ENCODE measurements at places on chromosomes 1 and 21. TPM values are rescaled to one million over a fixed set of nuclear protein-coding genes. Genes with fewer than 3 reads are reported as not detected.

DNA sequence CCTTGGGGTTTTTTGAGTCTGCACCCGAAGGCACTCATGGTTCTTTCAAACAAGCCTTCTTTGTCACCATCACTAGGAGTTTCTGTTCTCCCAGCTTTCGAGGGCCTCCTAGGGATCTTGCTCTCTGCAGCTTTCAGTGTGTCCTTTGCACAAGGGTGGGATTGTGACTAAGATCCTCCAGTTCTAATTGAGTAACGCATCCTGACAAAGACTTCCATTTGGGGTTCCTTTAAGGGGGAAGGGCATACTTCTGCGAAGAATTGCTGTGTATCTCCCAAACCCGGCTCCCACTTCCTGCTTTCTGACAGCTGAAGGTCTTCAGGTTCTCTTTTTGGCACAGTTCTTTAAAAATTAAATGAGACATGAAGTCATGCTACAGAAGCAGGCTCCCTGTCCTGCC is 139.4 kb downstream of the EDEM3 start:
- no peak overlapping the region for H3K27ac ChIP-seq
- no peaks in the 10 kb centered on the region for H3K36me3 ChIP-seq
- H3K27me3 ChIP-seq, result no peaks in the 10 kb centered on the region
- DNase-seq, result no peak
- no peak overlapping the region for H3K4me3 ChIP-seq

GRCh38 chr21:26850116-26850643 is 5.0 kb upstream of the ADAMTS1 start:
- no peaks in the 10 kb centered on the region for H3K36me3 ChIP-seq
- H3K4me3 ChIP-seq, result no peak overlapping the region
- no peak overlapping the region for H3K27ac ChIP-seq

DNA sequence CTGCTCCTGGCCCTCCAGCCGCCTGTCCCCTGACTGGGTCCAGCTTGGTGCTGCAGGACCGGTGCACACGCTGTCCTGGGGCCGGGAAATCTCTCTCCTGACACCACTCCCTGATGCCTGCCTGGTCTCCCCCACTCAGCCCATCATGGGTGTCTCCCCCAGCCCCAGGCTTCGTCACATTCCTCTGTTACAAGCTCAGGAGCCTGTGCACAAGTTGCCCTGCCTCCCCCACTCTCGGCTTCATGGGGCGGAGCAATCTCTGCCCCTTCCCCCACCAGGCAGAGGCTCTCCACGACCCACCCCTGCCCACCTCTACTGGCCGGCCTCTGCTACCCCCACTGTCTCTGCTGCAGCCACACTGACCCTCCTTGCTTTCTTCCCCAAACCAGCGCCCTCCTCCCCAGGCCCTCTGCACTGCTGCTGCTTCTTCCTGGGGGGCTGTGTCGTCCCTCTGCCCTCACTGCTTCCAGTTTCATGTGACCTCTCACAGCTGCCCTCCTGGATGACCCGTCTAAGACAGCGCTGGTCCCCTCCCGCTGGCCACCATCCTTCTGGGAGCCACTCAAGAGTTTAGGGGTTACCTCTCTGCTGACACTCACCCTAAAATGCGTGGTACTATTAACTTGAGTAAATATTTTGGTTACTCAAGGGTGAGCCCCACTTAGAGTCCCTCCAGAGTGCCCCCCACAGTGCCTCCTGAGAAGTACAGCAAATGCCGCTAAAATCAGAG is 5.7 kb upstream of the RIPK4 start:
- peaks cover 46% of the 10 kb centered on the region for H3K27me3 ChIP-seq
- no peak overlapping the region for H3K27ac ChIP-seq
- H3K4me1 ChIP-seq, result peaks cover 11% of the 10 kb centered on the region
- no peaks in the 10 kb centered on the region for H3K36me3 ChIP-seq

Gene TFF1
- not detected for total RNA-seq

Gene PLPPR4
- total RNA-seq, result 2.2 TPM

Gene BCAN
- 4.5 TPM for total RNA-seq
